ENCODE measurements at places on chromosomes 11 and 22.

GRCh38 chr22:31509061-31509762 is 12.9 kb downstream of the SFI1 start:
- ATAC-seq: no peak

DNA sequence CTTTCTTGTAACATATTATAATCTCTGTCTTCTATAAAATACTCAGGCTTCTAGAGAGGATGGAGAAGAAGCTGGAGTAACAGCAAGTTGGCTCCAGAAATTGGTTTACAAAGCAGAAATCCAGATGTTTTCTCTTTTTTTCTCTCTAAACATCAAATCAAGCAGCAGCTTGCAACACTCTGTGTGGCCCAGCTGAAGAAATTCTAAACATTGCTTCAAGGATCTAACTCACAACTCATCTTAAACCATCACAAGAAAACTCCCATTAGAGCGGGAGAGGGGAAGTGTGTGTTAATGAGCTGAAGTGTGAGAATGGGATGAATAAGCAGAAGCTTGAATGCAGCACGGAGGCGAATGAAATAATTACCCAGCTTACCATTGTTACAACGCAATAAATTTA is 146.5 kb downstream of the OPCML start:
- no peak for ATAC-seq

- ATAC-seq: no peak
Measured at GRCh38 chr11:95516786-95517185, 272.8 kb downstream of the FAM76B start.

- no peak for ATAC-seq
Measured at GRCh38 chr11:117842131-117842941, 17.8 kb upstream of the FXYD2 start.

DNA sequence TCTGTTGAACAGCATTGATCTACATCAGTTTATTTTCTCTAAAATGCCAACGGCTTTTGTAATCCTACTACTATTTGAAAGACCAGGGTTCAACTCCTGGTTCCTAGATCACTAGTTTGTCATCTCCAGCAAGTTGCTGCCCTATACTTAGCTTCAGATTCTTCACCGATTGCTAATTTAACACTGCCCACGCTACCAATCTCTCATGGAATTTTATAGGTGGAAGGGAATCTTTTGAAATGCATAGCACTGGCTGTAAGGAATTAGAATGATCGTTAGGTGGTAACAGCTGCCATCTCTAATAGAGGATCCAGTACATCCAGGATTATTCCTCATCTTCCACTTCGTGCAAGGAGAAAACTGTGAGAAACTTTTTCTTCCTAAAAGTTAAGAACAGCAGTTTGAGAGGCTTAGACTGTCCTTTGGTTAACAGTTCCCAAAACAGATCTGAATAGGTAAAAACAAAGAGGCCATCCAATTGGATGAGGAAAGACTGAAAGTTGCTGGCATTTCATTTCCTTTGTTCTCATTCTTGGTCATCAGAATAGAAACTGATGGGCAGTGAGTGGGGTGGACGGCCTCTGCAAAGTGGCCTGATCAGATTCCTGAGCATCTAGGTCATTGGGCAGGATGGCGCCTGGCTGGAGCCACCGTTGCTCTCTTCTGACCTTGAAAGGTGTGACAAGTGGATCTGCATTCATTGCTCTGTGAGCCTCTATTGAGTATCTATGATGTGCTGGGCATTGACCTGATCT is 236.3 kb upstream of the SORL1-AS1 start:
- no peak for ATAC-seq

DNA sequence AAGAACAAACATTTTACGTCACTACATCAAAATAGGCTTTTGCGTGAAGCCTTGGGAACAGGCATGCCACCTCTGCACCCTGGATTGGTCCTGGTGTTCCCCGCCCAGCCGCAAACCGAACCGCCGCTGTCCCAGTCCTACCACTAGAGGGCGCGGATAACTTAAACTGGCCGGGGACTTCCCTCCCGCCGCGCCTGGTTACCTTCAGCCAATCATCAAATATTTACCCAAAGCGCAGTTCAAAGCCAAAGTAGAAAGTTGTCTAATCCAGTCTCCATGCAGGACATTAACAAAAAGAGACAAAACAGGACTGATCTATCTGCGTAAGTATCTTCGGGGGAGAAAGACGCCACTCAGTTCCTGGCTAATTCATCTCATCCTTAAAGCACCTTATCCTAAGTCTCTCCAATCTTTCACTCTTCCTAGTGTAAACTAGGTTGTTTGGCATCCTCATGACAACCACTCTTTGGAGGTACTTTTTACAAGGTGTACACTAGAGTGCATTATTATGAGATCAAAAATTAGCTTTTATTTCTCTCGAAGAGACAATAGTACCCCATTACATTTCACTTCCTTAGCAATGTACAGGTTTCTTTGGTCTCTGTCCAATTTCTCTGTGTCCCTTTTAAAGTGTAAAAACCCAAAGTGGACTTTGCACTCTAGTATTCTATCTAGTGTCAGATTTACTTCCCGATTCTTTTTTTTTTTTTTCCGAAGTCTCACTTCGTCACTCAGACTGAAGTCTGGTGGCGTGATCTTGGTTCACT is 3.9 kb upstream of the CRY2 start:
- ATAC-seq: peak; percentile 37

- no peak for ATAC-seq
Measured at GRCh38 chr11:85989746-85990145, 79.1 kb downstream of the PICALM start.

DNA sequence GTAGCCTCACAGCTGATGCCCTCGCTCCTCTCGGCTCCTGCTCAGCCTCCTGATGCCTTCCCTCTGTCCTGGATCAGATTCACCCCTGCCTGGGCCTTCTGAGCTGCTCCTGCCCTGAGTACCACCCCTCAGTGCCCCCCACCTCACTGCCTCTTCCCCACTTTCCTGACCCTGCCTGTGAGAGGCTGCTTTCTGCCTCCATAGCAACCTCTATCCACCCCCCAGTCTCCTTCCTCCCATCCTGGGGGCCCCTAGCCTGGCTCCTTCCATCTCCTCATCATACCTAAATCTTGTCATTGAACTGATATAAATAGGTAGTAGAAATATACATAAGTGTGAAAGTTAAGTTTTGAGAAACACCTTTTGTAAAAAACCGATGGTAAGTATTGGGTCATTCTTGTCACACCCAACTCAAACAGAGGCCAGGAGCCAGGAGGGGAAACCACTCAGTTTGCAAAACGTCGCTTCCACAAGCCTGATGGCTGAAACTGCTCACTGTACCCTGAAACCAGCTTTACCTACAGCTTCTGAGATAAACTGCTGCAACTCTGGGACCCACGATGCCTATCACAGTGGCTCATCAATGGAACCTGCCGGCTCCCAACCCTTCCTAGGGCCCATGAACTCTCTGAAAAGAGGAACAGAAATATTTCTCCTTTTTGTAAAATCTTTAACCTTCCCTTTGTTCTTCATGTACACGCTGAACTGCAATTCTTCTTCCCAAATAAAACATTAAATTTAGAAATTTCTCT is 4.8 kb upstream of the APOBEC3H start:
- peak; percentile 41 for ATAC-seq

- ATAC-seq: no peak
Measured at GRCh38 chr11:94025690-94026394, 4.7 kb downstream of the HEPHL1 start.

DNA sequence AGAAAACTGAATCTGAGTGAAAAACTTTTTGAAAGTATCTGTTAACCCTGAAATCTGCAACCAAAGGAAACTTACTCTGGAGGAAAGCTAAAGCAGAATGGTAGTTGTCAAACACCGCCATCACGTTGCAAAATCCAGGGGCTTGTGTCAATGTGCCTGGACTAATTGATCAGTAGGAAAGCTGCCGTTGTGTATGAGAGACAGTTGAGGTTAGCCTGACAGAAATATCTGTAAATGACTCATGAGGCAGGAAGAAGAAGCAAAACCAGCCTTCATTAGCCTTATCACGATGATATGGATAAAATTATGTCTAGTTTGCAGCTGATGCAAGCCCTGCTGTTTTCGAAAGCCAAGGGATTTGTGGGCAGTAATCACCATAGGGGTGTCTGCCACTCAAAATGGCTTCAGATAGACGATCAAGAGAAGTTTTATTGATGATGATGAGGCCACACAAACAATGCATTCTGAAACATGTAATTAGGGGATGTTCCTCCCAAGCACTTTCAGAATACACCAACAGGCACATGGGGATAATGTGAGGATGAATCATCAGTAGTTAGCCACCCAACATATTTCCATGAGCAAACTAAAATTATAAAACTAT is 8.9 kb downstream of the SCGB1A1 start:
- ATAC-seq: peak; percentile 80

DNA sequence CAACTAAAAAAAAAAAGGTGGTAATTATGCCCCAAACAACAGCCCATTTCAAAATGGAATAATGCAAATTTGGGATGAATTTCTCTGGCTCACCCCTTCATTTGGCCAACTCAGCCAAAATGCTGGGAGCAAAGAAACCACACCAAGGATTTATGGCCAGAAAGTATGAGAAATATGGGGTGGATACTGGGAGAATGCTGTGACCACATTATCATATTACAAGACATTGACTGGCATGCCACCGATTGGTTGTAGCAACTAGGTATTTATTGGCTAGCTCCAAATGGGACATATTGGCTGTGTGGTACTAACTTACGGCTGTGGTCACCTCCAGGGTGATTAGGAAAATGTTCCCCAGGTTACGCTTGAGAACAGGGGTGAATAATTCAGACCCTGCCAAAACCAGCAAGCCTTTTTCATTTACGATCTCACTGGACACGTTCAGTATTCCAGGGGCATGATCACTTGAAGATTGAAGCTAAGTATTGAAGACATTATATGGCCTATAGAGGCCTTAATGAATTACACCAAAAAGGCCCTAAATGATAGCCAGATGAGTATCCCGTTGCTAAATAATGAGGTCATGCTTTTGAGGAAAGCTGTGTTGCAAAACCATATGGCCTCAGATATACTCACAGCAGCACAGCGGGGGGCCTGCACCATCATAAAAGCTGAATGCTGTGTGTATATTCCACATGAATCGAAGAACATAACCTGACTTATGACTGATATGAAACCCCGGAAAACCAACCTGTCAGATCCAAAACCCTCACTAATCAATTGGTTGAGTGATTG is 3.8 kb upstream of the FDX1 start:
- no peak for ATAC-seq

- ATAC-seq: no peak
Measured at GRCh38 chr11:111456086-111456858, 55.9 kb downstream of the BTG4 start.

GRCh38 chr11:70141486-70142220 is 61.4 kb upstream of the FADD start:
- no peak for ATAC-seq

GRCh38 chr11:119856681-119857485 is 127.9 kb upstream of the NECTIN1 start:
- ATAC-seq: no peak

DNA sequence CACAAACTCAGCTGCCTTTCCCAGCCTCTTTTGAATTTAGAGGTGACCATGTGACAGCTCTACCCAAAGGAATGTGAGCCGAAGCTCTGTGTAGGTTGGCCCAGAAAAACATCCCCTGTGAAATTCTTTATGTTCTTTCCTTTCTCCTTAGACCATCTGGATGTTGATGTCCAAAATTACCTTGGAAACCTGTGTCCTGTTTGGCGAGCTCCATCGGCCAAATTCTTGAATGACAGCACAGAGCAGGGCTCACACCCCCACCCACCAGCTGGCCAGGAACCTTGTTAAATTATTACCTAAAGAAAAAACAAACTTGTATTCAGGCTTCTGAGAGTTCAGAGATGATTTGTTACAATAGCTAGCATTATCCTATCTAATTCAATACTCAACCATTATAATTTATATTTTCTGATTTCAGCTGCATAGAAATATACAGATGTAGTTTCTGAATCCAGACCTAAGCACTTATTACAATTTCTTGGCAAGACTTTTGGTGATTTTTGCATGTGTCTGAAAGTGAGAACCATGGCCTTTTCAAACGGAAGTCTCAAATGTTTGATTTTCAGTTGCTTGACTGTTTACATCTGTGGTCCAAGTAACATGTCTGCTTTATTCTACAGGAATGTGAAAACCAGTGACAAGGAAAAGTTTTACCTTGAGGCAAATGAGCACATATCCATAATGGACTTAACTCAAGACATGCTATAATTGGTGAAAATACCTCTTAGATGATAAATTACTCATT is 554.2 kb downstream of the NTM start:
- ATAC-seq: no peak

DNA sequence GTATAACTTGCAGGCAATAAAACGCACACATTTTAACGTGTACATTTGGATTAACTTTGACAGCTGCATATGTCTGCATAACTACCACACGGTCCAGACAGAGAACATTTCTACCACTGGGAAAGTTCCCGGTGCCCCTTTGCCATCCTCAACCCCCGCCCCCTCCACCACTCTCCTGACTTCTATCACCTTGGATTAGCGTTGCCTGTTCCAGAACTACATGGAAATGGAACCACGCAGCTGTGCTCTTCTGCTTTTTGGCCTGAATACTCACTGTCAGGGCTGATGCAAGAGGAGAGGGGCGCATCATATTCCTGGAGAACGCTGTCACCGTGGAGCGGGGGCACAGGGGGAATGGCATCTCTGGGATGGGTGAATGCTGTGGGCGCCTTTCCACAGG is 62.1 kb downstream of the LRP5 start:
- no peak for ATAC-seq

- no peak for ATAC-seq
Measured at GRCh38 chr11:27497284-27497866, 9.2 kb downstream of the LIN7C start.

DNA sequence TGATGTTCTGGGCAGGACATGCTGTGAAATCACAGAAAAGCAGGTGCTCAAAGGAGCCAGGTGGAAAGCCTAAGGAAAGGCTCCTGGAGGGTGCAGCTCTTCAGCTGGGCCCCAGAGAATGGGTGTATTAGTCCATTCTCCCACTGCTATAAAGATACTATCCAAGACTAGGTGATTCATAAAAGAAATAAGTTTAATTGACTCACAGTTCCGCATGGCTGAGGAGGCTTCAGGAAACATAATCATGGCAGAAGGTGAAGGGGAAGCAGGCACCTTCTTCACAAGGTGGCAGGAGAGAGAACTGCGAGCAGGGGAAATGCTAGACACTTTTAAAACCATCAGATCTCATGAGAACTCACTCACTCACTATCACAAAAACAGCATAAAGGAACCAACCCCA is 43.1 kb upstream of the DEUP1 start:
- no peak for ATAC-seq

GRCh38 chr11:72696866-72697700 is 22.9 kb upstream of the PDE2A start:
- peak; percentile 30 for ATAC-seq

- no peak for ATAC-seq
Measured at GRCh38 chr22:29215012-29215860, 9.5 kb downstream of the EMID1 start.

DNA sequence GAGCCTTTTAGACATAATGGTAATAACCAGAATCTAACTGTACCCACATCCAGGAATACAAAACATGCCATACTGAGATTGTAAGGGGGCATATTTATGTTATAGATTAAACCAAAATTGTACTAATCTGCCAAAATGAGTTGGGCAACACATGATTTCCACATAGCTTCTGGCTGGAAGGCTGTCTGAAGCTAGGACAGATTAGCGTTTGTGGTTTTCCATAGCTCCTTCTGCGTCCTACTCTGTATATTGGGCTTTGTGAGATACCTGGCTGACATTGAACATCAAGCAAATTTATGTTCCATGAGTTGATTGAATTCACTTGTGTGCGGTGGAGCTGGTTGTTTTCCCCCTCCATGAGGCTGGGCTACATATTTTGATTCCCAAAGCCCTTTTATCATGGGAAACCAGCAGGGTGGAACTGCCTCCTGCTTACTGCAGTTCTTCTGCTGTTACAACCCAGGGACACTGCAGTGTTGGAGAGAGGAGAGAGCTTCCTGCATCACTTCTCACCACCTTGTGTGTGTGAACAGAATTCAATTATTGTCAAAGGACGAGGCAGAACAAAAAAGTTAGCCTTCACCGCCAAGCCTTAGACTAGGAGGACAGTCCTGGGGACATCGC is 114.9 kb downstream of the C11orf91 start:
- ATAC-seq: no peak
